T follicular helper cell (primary cell): ENCODE measurements at places on chromosomes 2 and 18.

DNA sequence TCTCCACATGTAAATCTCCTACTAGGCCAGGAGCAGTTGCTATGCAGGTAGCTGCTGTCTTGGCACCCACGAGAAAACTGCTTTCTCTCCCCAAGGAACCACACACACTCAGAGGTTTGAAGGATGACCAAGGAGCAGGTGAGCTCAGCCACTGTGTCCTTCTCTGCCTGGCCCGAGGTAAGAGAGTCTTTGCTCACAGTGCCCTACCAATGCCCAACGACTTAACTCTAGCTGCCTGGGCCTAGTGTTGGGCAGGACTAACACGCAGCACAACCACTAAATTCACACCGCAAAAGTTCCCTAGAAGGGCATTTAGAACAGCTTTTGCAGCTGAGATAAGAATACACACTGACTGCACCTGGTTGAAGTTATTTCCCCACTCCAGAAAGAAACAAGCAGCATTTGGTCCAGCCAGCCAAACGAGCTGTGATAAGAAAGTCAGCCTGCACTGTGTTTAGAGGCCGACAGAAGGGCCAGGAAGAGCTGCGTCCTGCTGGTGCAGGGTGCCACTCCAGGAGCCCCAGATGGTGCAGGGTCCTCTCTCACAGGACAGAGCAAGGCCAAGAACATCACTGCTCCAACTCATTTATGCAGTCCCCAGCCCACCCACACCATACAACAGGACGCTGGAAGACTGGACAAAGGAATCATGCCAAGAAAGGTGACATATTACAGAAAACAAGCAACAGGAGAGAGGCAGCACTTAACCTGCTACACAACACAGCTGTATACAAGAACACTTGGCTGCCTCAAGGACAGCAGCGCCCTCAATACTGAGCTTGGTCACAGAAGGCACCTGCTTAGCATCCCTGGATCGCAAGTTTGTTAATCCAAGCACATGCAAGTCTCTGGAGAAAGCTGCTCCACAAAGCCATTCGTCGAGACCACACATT lies 12.5 kb downstream of the HDLBP start:
- no peak for DNase-seq

DNA sequence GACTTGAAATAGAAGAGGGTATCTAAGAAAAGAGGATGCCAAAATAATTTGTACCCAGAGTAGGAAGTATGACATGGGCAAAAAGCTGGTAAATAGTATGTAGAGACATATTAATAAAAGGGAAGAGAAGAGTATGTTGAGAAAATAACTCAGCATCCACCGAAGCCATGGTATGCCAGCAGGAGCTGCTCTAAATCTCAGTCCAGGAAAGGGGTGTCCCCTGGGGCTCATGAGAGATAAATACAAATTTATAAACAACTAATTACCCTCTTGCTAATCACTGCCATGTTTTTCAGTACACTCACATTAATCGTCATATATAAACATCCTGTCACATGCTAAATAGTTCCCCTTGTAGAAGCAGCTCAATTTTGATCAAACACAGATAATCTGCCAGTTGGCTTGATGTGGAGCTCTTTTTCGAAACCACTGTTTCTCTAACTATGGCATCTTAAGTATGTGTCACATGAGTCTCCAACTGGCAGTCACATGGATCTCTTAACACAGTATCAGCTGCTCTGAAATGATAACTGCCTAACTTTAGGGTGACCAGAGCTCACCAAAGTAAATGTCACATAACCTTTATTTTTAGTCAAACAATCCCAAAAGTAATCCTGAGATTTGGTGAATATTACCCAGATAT lies 31.9 kb downstream of the EXOC6B start:
- no peak for DNase-seq

DNA sequence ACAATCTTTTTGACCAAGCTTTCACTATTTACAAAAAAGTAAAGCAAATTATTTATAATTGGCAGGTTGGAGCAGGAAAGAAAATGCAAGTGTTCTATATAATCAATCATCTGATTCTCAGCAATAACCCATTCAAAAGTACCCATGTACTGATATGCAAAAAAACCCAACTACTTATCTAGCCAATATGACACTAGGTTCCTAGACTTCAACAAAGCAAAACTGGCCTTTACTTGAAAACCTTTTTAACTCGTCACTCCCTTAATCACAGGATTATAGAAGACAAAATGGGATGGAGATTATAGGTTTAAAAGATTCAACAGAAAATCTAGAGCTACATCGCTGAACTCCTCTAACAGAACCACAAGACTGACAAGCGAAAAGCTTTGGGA lies 3.6 kb downstream of the TLK1 start:
- no peak for DNase-seq

DNA sequence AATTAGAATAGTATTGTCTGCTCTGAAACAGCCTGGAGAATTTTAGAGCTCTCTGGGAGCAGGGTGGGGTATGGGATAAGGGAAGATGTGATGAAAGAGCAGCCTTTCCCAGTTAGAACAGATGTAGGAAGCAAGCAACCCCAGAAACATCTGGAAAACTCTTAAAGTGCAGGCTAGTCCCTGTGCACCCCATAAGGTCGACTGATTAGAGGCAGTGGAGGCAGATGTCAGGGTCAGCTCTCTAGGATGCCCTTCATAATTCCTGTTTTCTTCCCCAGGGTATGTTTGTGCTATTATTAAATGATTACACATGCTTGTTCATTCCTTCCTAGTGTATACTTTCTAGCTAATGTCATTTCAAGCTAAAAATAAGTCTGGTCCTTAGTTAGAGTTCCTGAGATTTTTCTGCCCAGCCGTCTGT lies 41.7 kb downstream of the PTPRM start:
- no peak for DNase-seq

- no peak for DNase-seq
These were observed 8.6 kb upstream of the YES1 start for GRCh38 chr18:820591-821165.

DNA sequence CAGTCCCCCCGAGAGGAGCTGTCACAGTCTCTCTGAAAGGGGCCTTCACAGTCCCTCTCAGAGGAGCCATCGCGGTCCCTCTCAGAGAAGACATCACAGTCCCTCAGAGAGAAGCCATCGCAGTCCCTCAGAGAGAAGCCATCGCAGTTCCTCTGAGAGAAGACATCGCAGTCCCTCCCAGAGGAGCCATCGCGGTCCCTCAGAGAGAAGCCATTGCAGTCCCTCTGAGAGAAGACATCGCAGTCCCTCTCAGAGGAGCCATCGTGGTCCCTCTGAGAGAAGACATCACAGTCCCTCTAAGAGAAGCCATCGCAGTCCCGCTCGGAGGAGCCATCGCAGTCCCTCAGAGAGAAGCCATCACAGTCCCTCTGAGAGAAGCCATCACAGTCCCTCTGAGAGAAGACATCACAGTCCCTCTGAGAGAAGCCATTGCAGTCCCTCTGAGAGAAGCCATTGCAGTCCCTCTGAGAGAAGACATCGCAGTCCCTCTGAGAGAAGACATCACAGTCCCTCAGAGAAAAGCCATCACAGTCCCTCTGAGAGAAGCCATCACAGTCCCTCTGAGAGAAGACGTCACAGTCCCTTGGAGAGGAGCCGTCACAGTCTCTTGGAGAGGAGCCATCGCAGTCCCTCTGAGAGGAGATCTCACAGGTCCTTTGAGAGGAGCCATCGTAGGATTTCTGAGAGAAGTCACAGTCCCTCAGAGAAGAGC lies 1.3 kb upstream of the ZNF512 start:
- DNase-seq = no peak

DNA sequence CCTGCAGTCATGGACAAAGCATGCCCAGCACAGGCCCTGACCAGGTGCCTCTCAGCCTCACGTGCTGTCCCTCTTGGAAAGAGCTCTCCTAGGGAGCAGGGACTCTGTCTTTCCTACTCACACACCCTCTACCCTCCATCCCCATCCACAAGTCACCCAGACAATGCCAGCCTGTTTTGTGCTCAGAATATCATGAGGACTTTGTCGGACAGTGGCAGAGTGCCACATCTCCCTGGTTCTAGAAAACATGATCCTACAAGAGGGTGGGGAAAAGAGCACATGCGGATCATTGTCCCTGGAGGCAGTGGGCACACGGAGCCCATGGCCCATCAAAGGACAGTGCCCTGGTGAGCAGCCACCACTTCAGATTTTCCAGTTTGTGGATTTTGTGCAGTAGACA lies 3.7 kb upstream of the MAL start:
- no peak for DNase-seq
